ENCODE measurements at places on chromosomes 6 and 20.

DNA sequence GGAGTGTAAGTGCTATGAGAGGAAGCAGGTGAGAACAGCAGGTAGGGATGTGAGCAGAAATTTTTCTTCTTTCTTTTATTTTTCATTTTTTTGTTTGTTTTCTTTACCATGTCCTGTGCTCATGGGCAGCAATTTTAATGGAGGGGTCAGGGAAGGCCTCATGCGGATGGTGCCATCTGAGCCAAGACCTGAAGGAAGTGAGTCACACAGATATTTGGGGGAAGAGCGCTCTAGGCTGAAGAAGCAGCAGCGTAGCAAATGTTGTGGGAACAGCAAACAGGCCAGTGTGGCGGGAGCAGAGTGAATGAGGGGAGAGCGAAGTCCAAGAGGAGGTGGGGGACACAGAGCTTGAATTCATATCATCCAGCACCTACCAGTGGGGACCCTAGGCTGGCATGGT is 12.7 kb downstream of the SPDEF start:
- DNase-seq = no peak

DNA sequence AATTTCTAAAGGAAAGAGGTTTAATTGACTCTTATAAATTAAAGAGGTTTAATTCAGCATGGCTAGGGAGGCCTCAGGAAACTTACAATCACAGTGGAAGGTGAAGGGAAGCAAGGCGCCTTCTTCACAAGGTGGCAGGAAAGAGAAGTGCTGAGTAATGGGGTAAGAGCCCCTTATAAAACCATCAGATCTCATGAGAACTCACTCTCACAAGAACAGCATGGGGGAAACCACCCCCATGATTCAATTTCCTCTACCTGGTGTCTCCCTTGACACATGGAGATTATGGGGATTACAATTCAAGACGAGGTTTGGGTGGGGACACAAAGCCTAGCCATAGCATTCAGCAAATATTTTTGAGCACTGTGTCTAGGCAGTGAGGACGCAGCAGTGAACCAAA is 3.9 kb upstream of the IPCEF1 start:
- DNase-seq = no peak

DNA sequence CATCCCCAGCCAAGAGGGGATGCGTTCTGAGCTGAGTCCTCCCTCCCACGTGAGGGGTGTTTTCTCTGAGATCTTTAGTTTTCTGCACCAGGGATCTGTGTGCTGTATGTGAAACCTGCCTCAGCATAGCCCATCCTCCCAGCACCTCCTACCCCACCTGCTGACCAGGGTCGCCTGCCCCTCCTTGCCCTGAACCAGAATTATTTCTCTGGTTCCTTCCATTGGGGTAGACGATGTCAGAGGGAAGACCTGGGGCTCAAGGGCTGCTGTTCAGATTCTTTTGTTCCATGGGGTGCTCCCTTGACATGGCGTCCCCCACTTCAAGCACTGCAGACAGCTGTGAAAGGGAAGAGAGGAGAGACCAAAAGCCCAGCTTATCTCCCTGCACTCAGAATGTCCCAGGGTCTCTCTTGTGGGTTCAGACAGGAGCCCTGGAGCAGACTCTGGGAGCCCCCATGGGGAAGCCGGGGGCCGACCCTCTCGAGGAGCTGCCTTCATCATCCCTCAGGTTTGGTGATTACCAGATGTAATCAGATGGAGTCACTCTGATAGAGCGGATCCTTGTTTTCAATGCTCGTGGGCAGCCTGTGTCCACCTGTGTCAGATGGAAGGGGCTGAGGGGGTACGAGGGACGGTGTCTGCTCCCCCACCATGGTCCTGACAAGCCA is 74.3 kb downstream of the ERMARD start:
- DNase-seq = no peak

GRCh38 chr20:37503256-37503927 is 17.7 kb upstream of the NNAT start:
- DNase-seq = no peak

DNA sequence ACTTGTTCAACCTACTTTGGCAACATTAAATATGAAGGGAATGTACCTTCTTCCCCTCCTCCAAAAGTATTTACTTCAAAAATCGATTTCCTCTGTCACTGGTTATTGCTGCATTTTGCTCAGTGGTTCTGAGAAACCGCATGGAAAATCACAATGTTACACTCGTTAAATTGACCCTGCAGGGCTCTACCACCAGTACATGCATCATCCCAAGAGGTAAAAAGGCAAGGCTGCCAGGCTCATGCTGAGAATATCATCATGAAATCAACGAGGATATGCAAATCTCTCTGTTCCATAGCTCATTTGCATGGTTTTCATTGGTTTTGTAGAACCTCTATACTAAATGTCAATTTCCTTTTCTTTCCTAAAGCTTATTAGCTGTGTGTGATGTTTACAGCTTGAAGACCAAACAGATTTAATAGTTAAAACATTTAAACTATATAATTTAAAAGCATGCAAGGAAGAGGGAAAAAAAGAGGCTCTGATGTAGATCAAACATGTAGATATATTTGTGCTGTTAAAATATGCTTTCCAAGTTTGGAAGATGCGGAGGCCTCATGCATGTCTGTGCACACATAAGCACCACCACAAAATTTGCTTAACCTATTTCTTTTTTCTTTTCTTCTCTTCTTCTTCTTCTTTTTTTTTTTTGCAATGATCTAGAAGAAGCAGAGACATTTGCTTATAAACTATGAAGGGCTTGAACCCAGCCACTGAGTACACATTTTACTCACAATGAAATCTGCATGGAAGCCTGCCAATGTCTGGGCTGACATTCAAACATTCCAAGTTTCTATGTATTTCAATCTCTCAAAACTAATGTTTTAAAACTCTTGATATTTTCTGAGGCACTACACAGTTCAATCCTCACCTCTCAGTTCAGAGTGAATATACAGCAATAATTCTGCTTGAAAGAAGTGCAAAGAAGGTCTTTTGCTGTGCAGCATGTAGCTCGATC is 194.0 kb downstream of the GMPR start:
- no peak for DNase-seq

DNA sequence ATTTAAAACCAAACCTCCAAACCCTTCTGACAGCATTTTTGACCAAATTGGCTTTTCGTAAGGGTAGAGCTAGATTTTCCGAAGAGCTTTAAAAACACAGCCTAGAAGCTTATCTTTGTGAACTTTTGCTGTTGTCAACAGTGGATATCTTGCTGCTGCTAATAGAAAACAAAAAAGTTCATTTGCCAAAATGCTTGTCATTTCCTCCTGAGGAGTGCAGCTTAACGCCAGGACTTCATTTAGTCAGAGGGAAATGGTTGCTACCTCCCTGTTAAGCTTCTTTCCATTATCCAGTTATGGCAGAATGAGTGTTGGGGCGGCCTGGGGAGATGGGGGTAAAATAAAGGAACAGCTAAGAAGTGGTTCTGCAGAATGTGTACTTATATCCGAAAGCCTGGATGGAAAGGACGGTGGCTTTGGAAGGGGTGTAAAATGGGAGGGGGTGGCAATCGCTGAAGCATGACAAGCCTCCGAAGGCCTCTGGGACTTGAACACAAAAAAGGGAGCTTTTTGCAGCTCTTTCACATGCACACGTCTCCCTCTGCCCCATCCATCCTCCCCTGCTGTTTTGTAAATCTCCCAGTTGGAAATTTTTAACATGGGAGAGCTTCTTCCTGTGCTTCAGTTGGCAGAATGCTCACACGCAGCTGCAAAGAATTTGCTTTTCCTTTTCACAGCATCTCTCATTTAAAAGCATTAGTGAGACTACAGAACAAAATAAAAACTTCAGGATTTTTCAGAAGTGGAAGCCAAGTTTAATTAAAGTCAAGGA is 22.5 kb downstream of the JARID2 start:
- no peak for DNase-seq
